Fibroblast of skin of left biceps (primary cell): ENCODE measurements at places on chromosomes 2 and 18.

DNA sequence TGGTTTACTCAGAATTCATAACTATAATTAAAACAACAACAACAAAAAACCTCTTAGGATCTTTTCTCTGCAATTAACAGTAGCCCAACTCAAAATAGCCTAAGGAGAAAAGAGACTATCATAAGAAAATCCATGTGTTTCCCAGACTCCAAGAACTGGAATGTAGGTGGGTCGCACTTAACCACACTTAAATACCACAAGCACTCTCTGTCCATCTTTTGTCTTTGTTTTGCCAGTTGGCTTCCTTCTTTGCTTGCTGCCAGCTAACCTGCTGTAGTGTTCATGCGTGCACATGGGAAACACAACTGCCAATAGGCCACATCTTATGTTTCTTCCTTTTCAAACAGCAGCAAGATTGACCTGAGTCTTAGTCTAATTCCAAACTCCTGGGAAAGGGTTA, 24.1 kb upstream of the ACVR1 start:
- DNase-seq: no peak

- no peak for DNase-seq
Measured at GRCh38 chr2:197258580-197258979, 52.0 kb downstream of the ANKRD44 start.

- no peak for DNase-seq
Measured at GRCh38 chr2:30994227-30995056, 143.8 kb downstream of the GALNT14 start.

GRCh38 chr2:206766057-206766930, 888 bp downstream of the FASTKD2 start:
- no peak for DNase-seq

DNA sequence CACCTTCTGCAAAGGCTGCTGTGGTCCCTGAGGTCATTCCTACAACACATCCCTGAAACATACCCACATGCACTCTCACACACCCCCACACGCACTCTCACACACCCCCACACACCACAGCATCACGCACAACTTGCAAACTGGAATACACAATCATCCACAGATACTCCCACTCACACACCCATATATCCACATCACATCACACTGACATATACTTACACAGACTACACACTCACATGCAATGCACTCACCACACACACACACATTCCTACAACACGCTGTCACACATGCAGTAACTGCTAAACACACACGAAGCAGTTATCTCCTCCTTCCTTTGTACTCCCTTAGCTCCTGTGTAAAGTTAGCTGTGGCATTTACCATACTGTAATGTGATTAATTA, 57.1 kb upstream of the PKDCC start:
- DNase-seq: peak; percentile 49

GRCh38 chr2:76953733-76954347, 568.3 kb downstream of the LRRTM4 start:
- no peak for DNase-seq
